GM23248 (cell line): ENCODE measurements at places on chromosomes 4 and X. TPM values are rescaled to one million over a fixed set of nuclear protein-coding genes. Genes with fewer than 3 reads are reported as not detected.

GRCh38 chr4:67702166-67702565, 1.2 kb upstream of the UBA6 start:
- peak overlapping the region; percentile 95 for H3K4me3 ChIP-seq
- no peaks in the 10 kb centered on the region for H3K36me3 ChIP-seq
- H3K4me1 ChIP-seq: peaks cover 28% of the 10 kb centered on the region
- H3K27me3 ChIP-seq: no peaks in the 10 kb centered on the region

DNA sequence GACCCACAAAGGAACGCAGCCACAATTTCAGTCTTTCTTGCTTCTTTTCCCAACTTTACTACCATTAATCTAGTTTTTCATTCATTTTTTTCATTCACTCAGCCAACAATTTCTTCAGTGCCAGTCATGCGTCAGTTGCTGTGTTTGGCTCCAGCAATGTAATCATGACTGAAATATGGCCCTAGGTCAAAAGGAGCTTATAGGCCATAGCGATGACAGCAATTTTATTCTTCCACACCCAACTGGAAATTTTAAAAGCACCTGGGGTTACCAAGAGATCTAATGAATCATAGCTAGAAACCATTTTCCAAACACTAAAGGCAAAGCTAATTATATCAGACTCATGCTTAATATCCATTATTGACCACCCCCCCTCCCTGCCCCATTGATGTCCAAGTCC, 29.8 kb upstream of the C1QTNF7 start:
- H3K27ac ChIP-seq: no peak overlapping the region
- no peak overlapping the region for H3K4me3 ChIP-seq
- peak; percentile 45 for DNase-seq

DNA sequence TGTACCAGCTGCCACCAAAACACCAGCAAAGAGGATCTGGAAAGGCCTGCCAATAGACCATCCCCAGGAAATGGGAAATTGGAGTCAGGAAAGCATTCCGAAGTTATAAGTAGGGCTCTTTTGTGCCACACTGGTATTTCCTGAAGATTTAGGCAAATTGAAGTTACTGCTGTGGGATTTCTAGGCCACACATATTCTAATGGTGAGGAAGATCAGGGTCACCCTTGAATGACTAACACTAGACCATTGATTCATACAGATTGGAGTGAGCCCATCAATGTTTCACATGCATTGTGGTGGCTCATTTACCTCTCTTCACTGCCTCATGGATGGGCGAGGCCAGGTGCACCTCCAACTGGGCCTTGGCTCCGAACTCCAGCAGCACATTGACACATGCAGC, 22.6 kb downstream of the ASB11 start:
- H3K36me3 ChIP-seq: no peaks in the 10 kb centered on the region
- H3K4me1 ChIP-seq: no peaks in the 10 kb centered on the region
- no peak overlapping the region for H3K4me3 ChIP-seq
- H3K27me3 ChIP-seq: no peaks in the 10 kb centered on the region

DNA sequence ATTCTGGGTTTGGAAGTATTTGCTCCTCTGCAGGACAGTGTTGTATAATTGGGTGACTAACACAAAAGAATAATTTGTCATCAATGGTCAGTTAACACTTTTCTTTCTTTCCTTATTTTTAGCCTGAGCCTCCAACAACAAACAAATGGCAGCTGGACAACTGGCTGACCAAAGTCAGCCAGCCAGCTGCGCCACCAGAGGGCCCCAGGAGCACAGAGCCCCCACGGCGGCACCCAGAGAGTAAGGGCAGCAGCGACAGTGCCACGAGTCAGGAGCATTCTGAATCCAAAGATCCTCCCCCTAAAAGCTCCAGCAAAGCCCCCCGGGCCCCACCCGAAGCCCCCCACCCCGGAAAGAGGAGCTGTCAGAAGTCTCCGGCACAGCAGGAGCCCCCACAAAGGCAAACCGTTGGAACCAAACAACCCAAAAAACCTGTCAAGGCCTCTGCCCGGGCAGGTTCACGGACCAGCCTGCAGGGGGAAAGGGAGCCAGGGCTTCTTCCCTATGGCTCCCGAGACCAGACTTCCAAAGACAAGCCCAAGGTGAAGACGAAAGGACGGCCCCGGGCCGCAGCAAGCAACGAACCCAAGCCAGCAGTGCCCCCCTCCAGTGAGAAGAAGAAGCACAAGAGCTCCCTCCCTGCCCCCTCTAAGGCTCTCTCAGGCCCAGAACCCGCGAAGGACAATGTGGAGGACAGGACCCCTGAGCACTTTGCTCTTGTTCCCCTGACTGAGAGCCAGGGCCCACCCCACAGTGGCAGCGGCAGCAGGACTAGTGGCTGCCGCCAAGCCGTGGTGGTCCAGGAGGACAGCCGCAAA, 106.0 kb downstream of the KLHL8 start:
- no peak overlapping the region for H3K4me3 ChIP-seq
- no peaks in the 10 kb centered on the region for H3K4me1 ChIP-seq
- no peak overlapping the region for H3K27ac ChIP-seq
- H3K36me3 ChIP-seq: peaks cover 13% of the 10 kb centered on the region
- peak; percentile 16 for DNase-seq

GRCh38 chr4:73520821-73521220, 39.3 kb downstream of the AFM start:
- peaks cover 8% of the 10 kb centered on the region; the same call in 1 of the 2 replicates for H3K4me1 ChIP-seq
- no peak overlapping the region for H3K27ac ChIP-seq
- DNase-seq: peak; percentile 68
- no peaks in the 10 kb centered on the region for H3K36me3 ChIP-seq

- H3K27me3 ChIP-seq: no peaks in the 10 kb centered on the region
- peak overlapping the region; percentile 58 for H3K4me3 ChIP-seq
- no peaks in the 10 kb centered on the region for H3K4me1 ChIP-seq
- peak; percentile 59 for DNase-seq
These were observed 14.3 kb downstream of the JCHAIN start for GRCh38 chr4:70651864-70652506.

- no peaks in the 10 kb centered on the region for H3K27me3 ChIP-seq
- DNase-seq: no peak
- H3K4me1 ChIP-seq: no peaks in the 10 kb centered on the region
- H3K4me3 ChIP-seq: no peak overlapping the region
These were observed 431.9 kb downstream of the SPOCK3 start for GRCh38 chr4:166802346-166802745.

GRCh38 chrX:78712336-78712735, 35.2 kb upstream of the LPAR4 start:
- no peaks in the 10 kb centered on the region for H3K27me3 ChIP-seq
- H3K36me3 ChIP-seq: no peaks in the 10 kb centered on the region
- no peak overlapping the region for H3K4me3 ChIP-seq

DNA sequence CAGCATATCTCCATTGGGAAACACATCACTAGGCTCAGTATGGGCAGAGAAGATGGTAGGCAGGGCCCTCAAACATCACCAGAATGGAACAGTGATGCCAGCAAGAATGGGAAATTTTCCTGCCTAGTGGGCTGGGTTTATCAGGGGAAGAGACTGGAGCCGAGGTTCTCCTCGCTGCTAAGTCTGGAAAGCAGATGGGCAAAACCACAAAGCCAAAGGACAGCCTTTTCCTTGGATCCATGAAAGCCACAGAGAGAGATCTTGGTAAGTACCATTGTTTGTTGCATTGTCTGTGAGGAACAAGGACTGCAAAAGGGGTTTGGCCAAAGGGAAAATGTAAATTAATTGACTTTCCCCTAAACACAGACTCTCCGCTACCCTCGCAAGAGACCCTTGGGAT, 80.1 kb downstream of the ATG4A start:
- no peaks in the 10 kb centered on the region for H3K27me3 ChIP-seq
- H3K27ac ChIP-seq: no peak overlapping the region
- no peak for DNase-seq
- no peaks in the 10 kb centered on the region for H3K36me3 ChIP-seq
- H3K4me3 ChIP-seq: no peak overlapping the region
- H3K4me1 ChIP-seq: no peaks in the 10 kb centered on the region; the same call in 1 of the 2 replicates

- no peaks in the 10 kb centered on the region for H3K36me3 ChIP-seq
- no peak overlapping the region for H3K27ac ChIP-seq
- no peaks in the 10 kb centered on the region for H3K27me3 ChIP-seq
- no peaks in the 10 kb centered on the region for H3K4me1 ChIP-seq
- peak; percentile 0 for DNase-seq
These were observed 350.1 kb downstream of the AR start for GRCh38 chrX:67893931-67894330.

DNA sequence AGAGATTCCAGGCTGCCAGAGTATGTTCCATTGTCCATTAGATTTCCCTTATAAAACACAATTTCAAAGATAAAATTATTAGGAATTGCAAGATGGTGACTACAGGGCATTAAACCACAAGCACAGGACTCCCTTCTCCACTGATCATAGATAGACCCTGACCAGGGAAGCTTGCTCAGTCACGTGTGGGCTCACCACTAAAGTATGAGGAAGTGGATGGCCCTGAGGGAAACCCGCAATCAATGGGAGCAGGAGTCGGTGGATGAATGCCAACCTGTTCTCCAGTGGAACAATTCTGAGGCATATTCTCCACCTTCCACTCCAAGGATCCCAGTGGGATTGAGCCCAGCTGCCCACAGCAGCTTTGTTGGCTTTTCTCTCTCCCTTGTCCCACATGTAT, 515.7 kb downstream of the BCOR start:
- H3K27ac ChIP-seq: no peak overlapping the region
- no peak for DNase-seq
- H3K4me1 ChIP-seq: no peaks in the 10 kb centered on the region

GRCh38 chrX:19964017-19964710, 26.7 kb downstream of the BCLAF3 start:
- no peak overlapping the region for H3K4me3 ChIP-seq
- DNase-seq: no peak
- H3K27ac ChIP-seq: no peak overlapping the region
- no peaks in the 10 kb centered on the region for H3K4me1 ChIP-seq

GRCh38 chr4:177964693-177965168, 522.5 kb upstream of the AGA start:
- H3K4me1 ChIP-seq: no peaks in the 10 kb centered on the region
- no peaks in the 10 kb centered on the region for H3K36me3 ChIP-seq
- H3K4me3 ChIP-seq: no peak overlapping the region
- no peaks in the 10 kb centered on the region for H3K27me3 ChIP-seq
- DNase-seq: no peak

- no peak for DNase-seq
- no peaks in the 10 kb centered on the region for H3K36me3 ChIP-seq
These were observed 45.3 kb upstream of the MAP3K15 start for GRCh38 chrX:19560611-19561010.

DNA sequence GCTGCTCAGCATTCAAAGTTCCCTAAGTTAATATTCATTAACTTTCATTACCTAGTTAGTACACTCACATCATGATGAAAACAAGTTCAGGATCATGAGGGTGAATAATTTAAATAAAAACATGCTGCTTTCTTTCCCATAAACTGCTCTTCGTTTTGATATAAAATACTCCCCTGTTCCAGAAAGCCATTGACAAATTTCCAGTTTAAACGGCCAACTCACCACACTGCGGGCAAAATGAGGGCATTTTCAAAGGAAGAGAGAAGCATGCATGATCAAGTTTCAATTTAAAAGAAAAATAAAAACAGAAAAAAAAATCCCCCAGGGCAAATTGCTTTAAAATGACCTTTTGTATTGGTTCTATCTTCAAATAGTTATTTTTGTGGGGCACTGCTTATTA, 69.6 kb downstream of the EPHA5 start:
- no peaks in the 10 kb centered on the region for H3K36me3 ChIP-seq
- H3K27ac ChIP-seq: no peak overlapping the region
- H3K4me1 ChIP-seq: no peaks in the 10 kb centered on the region
- no peak for DNase-seq
- H3K4me3 ChIP-seq: no peak overlapping the region

DNA sequence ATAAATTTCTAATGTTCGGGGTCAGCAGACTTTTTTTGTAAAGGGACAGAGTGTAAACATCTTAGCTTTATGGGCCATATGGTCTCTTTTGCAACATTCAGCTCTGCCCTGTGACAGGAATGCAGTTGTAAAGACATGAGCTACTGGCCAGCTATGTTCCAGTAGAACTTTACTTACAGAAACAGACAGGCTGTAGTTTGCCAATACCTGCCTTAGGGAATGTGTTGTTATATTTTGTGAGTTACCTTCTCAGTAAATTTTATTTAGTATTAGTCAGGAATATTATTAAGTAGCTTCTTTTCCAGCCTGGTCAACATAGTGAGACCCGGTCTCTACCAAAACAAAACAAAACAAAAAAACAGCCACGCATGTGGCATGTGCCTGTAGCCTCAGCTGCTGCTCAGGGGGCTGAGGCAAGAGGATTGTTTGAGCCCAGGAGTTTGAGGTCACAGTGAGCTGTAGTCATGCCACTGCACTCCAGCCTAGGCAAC, 48.7 kb downstream of the HTT start:
- peak; percentile 61 for DNase-seq
- H3K27me3 ChIP-seq: no peaks in the 10 kb centered on the region
- peaks cover 15% of the 10 kb centered on the region for H3K36me3 ChIP-seq
- peak overlapping the region; percentile 54 for H3K27ac ChIP-seq

- H3K4me1 ChIP-seq: no peaks in the 10 kb centered on the region
- peak; percentile 38 for DNase-seq
- no peaks in the 10 kb centered on the region for H3K27me3 ChIP-seq
- H3K27ac ChIP-seq: no peak overlapping the region
These were observed 45.3 kb upstream of the KCTD8 start for GRCh38 chr4:44493924-44494323.

DNA sequence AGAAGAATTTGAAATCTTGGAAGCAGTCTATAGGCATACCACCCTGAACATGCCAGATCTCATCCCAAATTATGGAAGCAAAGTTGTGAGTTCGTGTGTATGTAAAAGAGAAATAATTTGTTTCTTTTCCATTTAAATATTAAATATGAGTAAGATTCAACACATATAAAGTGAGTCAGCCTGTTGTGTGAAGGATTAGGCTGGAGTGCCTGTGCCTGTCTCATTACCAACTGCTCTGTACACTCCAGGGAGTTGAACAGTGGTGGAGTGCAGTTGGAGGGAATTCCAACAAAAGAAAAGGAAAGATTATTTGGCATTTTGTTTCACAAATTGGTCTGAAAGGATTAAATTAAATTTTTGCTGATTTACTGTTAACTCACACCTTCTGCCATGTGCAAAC, 435.6 kb downstream of the FAT4 start:
- H3K4me3 ChIP-seq: no peak overlapping the region
- DNase-seq: peak; percentile 68
- H3K27ac ChIP-seq: peak overlapping the region; percentile 30
- no peaks in the 10 kb centered on the region for H3K36me3 ChIP-seq
- peaks cover 17% of the 10 kb centered on the region for H3K4me1 ChIP-seq

DNA sequence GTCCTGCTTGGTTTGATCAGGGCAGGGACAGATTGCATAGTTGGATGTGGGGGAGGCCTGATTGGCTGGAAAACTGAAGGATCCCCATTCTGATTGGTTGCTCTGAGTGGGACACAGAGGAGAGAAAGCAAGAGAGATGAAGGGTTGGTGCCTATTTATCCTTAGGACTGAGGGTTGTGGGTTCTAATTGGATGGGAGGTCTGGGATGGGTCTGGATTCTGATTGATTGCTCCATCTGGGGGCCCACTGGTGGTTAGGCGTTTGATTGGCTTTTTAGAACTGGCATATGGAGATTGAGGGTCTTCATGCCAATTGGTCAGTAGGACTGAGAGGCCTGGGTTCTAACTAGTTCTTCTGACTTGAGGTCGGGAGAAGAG, 644 bp upstream of the EBP start:
- no peaks in the 10 kb centered on the region for H3K27me3 ChIP-seq
- H3K36me3 ChIP-seq: no peaks in the 10 kb centered on the region
- H3K27ac ChIP-seq: no peak overlapping the region
- H3K4me1 ChIP-seq: no peaks in the 10 kb centered on the region; the same call in 1 of the 2 replicates
- no peak for DNase-seq
- H3K4me3 ChIP-seq: peak overlapping the region; percentile 75

PLP1 gene
- polyA plus RNA-seq: 0.29 and 0.53 TPM in 2 replicates

SLC38A5 gene
- 31.5 and 32.4 TPM in 2 replicates for polyA plus RNA-seq

TFDP3 gene
- not detected in 2 replicates for polyA plus RNA-seq

GYPA gene
- not detected in 2 replicates for polyA plus RNA-seq

MAGEC1 gene
- not detected in 2 replicates for polyA plus RNA-seq

FSTL5 gene
- not detected in 2 replicates for polyA plus RNA-seq

C4orf36 gene
- 0.44 TPM in 1 of 2 replicates, not detected in the other for polyA plus RNA-seq

CRMP1 gene
- 1.3 and 1.6 TPM in 2 replicates for polyA plus RNA-seq

PAGE4 gene
- polyA plus RNA-seq: not detected in 2 replicates

PROM1 gene
- polyA plus RNA-seq: not detected in 2 replicates
